Hypothalamus (tissue), 51 donors: ENCODE measurements at places on chromosomes 12 and 14.

DNA sequence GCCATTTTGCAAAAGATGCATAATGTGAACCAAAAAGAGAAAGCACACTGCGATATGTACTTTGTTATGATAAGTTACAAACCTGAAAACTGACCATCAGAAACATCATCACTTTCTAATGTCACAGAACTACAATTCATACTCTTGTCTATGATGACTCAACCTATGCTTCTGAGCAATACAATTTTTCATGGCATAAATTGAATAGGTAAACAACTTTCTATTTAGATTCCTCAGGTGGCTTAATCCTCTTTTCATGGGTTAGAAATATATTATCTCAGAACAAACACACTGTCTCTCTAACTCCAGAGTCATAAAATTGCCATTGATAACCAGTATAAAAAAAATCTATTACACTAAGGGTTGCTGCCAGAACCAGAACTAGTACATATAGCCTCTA lies 1715.0 kb upstream of the FLRT2 start:
- no peak for DNase-seq

DNA sequence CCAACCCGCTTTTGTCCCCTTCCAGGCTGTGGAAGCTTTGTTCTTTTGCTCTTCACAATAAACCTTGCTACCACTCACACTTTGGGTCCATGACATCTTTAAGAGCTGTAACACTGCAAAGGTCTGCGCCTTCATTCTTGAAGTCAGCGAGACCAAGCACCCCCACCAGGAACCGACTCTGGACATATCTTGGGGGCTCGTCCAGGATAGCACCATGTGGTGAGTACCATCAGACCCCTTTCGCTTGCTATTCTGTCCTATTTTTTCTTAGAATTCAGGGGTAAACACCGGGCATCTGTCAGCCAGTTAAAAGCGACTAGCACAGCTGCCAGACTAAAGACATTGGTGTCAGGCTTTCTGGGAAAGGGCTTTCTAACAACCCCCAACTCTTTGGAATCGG lies 137.6 kb upstream of the PPFIA2 start:
- DNase-seq, result no peak

DNA sequence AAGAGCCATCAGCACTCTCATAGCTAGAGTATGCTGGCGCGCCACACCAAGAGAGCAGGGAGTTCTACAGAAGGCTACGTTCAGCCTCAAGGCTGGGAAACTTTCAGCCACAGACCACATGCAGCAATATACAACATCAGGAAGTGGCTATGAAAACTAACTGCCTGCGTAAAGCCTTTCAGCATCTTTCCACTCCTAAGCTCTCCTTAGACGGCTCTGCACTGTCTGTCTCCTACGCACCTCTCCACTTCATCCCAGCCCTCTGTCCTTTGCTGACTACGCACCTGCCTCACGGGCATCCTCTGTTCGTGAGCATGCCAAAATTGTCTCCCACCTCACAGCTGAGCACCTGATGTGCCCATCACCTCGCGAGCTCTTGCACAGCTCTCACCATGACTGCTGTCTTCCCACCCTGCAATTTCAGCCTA lies 9.7 kb downstream of the MPHOSPH9 start:
- DNase-seq, result no peak

DNA sequence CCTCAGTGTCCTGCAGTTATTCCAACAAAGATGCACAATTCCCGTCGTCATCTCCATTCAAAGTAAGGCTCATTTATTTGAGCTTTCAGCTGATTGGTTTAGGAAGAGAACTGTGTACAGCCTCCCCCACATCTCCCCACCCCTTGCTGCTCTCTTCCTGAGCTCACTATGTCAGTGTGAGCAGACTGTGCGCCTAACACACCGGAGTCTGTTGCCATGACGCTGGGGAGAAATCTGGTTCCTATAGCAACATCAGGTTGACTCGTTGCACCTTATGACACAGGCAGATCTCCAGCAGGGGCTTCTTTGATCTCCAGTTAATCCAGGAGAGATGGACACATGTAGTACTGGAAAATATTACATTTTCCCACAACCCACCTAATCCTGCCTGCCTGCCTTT lies 319.4 kb downstream of the CACNA1C start:
- no peak for DNase-seq

DNA sequence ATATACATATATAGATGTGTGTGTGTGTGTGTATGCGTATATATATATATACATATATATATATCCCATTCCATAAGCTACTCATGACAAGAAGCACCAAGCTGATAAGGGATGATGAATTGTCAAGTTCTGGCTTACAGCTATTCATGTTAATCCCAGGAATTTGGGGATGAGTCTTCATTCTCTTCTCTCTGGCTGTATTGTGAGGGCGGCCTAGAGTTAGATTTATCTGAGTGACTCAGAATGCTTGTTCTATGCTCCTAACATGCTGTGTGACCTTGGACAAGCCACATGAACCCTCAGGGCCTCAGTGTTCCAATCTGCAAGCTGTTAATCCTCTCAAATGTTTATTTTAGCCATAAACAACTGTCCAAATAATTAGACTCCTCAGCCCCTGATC lies 749.0 kb downstream of the MED13L start:
- no peak for DNase-seq
